ENCODE measurements at places on chromosomes 3 and 15. TPM values are rescaled to one million over a fixed set of nuclear protein-coding genes. Genes with fewer than 3 reads are reported as not detected.

GRCh38 chr3:185153861-185154629, 1.2 kb upstream of the C3orf70 start:
- DNase-seq = peak; percentile 41
- no peaks in the 10 kb centered on the region for H3K36me3 ChIP-seq
- H3K4me1 ChIP-seq = peaks cover 12% of the 10 kb centered on the region
- H3K27me3 ChIP-seq = peaks cover 7% of the 10 kb centered on the region
- no peak overlapping the region for H3K4me3 ChIP-seq

DNA sequence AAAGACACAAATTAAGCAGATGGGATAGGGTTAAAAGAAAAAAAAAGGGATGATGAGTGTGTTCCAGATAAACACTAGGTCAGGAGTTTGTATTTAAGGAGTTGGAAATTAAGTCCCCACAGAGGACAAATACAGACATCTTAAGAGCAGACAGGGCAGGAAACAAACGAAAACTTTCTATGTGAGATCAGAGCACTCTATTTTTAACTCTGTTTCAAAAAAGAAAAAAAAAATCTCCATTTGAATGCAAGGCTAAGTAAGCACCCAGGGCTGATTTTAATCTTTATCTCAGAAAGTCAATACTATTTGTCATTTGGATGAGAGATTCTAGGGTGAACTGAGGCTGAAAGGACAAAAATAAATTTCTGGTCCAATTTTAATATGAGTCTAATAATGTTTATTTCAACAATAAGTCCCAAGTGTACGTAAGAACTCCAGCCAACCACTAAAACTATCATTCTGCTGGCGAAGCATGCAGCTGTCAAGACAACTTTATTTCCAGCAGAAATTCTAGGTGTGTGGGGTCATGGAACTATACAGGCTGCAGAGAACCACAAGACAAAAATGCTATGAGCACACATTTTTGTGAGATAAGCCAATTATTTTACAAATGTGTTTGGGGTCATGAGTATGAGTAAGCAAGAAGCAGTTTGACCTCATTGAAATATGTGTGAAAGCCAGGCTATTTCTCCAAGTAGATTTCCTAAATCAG, 186.1 kb downstream of the FMN1 start:
- H3K27me3 ChIP-seq = no peaks in the 10 kb centered on the region
- H3K36me3 ChIP-seq = no peaks in the 10 kb centered on the region
- H3K4me3 ChIP-seq = no peak overlapping the region

The HRG gene
- total RNA-seq = 0.04 TPM

DNA sequence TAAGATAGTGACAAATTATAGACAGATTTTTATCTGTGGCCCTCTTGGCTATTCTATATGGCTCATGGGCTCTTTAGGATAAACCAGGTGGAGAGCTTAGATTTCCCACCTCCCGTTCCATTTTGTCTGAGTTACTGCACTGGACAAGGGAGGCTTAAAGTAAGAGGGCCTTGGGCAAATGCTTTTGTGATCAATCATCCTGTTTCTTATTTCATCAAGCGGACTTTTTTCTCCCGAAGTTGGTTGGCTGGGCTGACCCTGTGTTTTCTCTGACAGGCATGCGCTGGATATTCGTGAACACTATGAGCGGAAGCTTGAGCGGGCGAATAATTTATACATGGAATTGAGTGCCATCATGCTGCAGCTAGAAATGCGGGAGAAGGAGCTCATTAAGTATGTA, 33.4 kb downstream of the TMEM41A start:
- no peak overlapping the region for H3K4me3 ChIP-seq
- H3K36me3 ChIP-seq = peaks cover 36% of the 10 kb centered on the region
- H3K4me1 ChIP-seq = no peaks in the 10 kb centered on the region
- no peak overlapping the region for H3K27ac ChIP-seq

- H3K4me3 ChIP-seq = no peak overlapping the region
- DNase-seq = no peak
- no peak overlapping the region for H3K27ac ChIP-seq
- H3K4me1 ChIP-seq = peaks cover 7% of the 10 kb centered on the region
Observed at GRCh38 chr3:125589547-125590122, 5.7 kb downstream of the OSBPL11 start.

GRCh38 chr15:66498501-66499386, 1.2 kb upstream of the SNAPC5 start:
- peaks cover 58% of the 10 kb centered on the region for H3K36me3 ChIP-seq
- H3K4me1 ChIP-seq = peaks cover 20% of the 10 kb centered on the region
- no peak overlapping the region for H3K27ac ChIP-seq
- no peak overlapping the region for H3K4me3 ChIP-seq
- H3K27me3 ChIP-seq = no peaks in the 10 kb centered on the region
- DNase-seq = peak; percentile 68

DNA sequence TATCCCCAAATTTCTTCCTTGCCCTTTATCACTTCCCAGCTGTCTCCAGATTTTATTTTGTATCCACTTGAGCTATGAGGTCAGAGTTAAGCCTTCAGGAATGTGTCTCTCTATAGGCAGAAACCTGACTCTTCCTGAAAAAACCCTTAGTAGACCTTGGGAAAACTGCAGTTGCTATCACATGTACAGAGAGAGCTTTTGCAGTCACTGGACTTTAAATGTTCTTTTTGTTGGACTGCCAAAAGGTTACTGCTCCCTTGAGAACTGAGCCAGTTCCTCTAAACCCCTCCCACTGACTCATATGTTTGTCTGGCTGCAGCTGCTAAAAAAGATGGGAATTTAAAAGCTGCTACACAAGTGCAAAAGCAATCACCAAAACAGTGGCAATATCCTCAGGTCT, 169.1 kb upstream of the CCDC54 start:
- H3K4me1 ChIP-seq = peaks cover 25% of the 10 kb centered on the region

- H3K4me3 ChIP-seq = no peak overlapping the region
- DNase-seq = no peak
- H3K27me3 ChIP-seq = no peaks in the 10 kb centered on the region
- H3K36me3 ChIP-seq = no peaks in the 10 kb centered on the region
Observed at GRCh38 chr3:61864886-61865285, 303.5 kb downstream of the PTPRG start.

- H3K4me3 ChIP-seq = no peak overlapping the region
- H3K27ac ChIP-seq = no peak overlapping the region
- DNase-seq = peak; percentile 38
- H3K4me1 ChIP-seq = peaks cover 31% of the 10 kb centered on the region
- H3K27me3 ChIP-seq = peaks cover 15% of the 10 kb centered on the region
Observed at GRCh38 chr3:127431066-127431465, 143.2 kb upstream of the PRR20G start.

The TPRG1 gene
- 2.7 TPM for total RNA-seq

DNA sequence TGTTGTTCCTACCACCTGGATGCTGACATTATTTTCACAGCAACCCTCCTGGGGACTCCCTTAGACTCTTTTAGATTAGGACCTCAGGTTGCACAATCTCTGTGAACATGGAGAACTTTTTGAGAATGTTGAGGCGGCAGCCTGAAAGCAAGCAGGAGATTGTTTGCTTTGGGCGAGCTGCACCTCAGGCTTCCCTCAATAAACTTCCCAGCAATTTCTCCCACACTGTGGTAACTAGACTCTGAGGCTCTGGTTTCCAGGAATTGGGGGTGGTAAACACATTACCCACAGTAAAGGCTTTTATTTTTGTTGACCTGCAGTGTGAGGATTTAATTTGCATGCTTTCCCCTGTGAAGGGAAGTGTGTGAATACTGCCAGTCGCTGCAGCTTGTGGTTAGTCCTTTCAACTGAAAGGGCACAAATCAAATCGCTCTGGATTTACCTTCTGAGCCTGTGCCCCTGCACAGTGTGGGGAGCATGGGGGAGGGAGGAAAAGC, 35.2 kb upstream of the SIAH2 start:
- no peaks in the 10 kb centered on the region for H3K27me3 ChIP-seq
- no peak overlapping the region for H3K4me3 ChIP-seq
- H3K27ac ChIP-seq = no peak overlapping the region
- no peak for DNase-seq
- H3K4me1 ChIP-seq = peaks cover 4% of the 10 kb centered on the region

The BOC gene
- 54.2 TPM for total RNA-seq

GRCh38 chr3:190517687-190518086, 3.8 kb downstream of the IL1RAP start:
- peaks cover 3% of the 10 kb centered on the region for H3K4me1 ChIP-seq
- no peak for DNase-seq
- no peak overlapping the region for H3K4me3 ChIP-seq
- H3K27me3 ChIP-seq = no peaks in the 10 kb centered on the region
- H3K36me3 ChIP-seq = no peaks in the 10 kb centered on the region

The GHSR gene
- not detected for total RNA-seq

GRCh38 chr3:53570081-53570480, 75.7 kb downstream of the CACNA1D start:
- peaks cover 4% of the 10 kb centered on the region for H3K27me3 ChIP-seq
- no peak overlapping the region for H3K4me3 ChIP-seq
- no peak for DNase-seq
- no peak overlapping the region for H3K27ac ChIP-seq
- H3K4me1 ChIP-seq = no peaks in the 10 kb centered on the region

- DNase-seq = no peak
- no peaks in the 10 kb centered on the region for H3K4me1 ChIP-seq
- no peaks in the 10 kb centered on the region for H3K36me3 ChIP-seq
- no peaks in the 10 kb centered on the region for H3K27me3 ChIP-seq
Observed at GRCh38 chr3:102034639-102035451, 185.5 kb downstream of the NFKBIZ start.

DNA sequence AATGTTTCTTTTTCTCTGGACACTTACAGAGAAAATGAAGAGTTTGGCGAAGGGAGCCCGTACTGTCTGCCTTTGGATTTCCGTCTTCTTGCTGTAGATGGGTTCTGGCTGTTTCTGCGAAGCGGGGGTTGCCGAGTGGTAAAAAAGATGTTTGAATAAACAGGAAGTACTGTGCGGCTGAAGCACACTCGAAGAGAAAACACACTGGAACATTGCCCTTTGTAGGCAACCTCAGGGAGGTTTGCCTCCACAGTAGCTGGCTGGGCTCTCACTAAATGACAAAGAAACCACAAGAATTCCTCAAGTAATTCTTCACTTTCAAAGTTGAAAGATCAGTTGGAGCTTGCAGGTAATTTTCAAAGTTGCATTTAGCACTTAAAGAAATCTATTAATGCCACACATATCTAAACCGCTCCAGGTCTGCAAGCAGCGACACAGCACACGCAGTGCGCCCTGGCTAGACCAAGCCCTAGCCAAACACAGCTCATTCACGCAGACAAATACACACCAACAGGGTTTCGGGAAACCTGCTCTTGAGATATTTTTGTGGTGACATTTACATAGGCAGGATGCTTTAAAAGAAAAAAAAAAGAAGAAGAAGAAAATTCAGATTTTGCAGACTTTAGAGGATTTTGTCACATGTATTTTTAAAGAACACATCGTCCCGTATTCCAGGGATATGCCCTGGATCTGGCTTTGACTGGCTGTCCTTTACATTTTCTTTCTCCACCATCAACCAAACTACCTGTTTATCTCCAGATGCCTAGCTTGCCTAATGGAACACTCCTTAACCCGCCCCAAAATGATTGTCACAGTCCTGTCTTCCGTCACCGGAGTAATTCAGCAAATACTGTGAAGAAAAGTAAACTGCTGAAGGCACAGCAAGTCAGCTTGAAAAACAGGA, 452.8 kb downstream of the FOXP1 start:
- H3K36me3 ChIP-seq = no peaks in the 10 kb centered on the region
- peak; percentile 90 for DNase-seq
- no peaks in the 10 kb centered on the region for H3K27me3 ChIP-seq
- H3K4me3 ChIP-seq = peak overlapping the region; percentile 57
- H3K4me1 ChIP-seq = peaks cover 21% of the 10 kb centered on the region

GRCh38 chr3:182739619-182740018, 53.7 kb upstream of the ATP11B start:
- H3K4me1 ChIP-seq = peaks cover 2% of the 10 kb centered on the region
- no peaks in the 10 kb centered on the region for H3K36me3 ChIP-seq
- H3K27me3 ChIP-seq = peaks cover 2% of the 10 kb centered on the region

Data from muscle of leg (tissue), 16 donors.